ENCODE measurements at places on chromosomes 4 and X.

DNA sequence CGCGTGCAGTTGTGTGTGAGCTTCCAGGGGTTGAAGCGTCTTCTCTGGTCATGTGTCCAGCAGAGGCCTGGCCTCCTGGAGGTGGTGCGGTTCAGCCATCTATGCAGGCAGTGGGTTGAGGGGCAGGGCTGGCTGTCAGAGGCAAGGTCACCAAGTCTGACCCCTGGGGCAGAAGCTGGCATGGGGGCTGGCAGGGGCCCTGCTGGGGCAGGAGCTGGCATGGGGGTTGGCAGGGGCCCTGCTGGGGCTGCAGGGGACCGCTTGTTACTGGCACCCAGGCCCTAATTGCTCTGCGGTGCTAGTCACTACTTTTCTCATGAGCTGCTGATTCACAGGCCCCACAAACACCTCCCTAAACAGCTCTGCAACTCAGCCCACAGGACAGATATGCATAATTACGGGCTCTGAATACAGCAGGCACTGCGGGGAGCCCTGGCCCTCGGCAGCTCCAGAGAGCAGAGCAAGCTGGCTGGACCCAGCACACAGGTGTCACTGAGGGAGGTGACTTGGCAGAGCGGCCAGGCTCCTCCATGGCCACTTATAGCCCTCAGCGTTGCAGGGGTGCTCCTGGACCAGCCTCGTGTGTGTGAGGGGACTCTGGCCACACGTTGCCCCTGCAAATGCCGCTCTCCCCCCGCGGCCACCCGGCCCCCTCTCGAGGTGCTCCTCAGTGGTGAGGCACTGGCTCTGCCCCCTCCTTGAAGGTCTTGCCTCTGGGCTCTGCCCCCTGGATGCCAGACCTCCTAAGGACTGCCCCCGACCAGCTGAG, 32.7 kb downstream of the CPLX1 start:
- DNase-seq, result no peak

- no peak for DNase-seq
Measured at GRCh38 chr4:17510582-17510981, 1.3 kb downstream of the QDPR start.

DNA sequence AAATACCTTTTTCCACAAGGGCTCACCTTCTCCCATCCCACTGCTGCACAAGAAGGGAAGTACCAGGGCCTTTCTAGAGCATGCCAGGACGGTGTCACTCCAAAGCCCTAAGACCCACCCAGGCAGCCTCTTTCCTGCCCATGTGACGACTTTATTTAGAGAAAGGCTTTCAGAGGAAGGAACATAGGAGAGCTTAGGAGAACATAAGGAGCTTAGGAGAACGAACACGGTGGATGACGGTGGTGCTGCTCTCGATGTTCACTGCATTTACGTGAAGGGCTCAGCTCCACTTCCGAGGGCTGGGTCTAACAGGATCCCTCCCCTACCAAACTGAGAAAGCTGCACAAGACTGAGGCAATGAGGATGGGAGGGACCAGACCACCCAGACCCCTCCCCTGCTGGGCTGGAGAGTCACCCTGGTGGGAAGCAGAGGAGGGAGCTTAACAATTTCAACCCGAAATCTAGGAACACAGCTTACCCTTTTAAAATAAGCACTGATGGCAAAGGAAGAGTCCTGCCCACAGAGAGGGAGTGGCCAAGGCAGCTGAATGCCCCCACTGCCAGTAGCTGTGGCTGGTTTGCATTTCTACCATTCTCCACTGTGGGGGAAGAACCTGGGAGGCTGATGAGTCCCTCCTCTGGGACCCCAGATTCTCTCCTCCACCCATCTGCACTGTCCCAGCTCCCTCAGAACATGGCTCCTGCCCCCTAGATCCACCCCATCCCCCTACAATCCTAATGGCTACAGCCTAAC, 29.8 kb downstream of the ZFYVE28 start:
- DNase-seq, result no peak

- DNase-seq, result no peak
Measured at GRCh38 chrX:130295519-130296296, 27.0 kb upstream of the ZNF280C start.

- peak; percentile 56 for DNase-seq
Measured at GRCh38 chr4:74451214-74451661, 6.3 kb downstream of the AREG start.

- no peak for DNase-seq
Measured at GRCh38 chr4:142341268-142341667, 504.8 kb downstream of the INPP4B start.

DNA sequence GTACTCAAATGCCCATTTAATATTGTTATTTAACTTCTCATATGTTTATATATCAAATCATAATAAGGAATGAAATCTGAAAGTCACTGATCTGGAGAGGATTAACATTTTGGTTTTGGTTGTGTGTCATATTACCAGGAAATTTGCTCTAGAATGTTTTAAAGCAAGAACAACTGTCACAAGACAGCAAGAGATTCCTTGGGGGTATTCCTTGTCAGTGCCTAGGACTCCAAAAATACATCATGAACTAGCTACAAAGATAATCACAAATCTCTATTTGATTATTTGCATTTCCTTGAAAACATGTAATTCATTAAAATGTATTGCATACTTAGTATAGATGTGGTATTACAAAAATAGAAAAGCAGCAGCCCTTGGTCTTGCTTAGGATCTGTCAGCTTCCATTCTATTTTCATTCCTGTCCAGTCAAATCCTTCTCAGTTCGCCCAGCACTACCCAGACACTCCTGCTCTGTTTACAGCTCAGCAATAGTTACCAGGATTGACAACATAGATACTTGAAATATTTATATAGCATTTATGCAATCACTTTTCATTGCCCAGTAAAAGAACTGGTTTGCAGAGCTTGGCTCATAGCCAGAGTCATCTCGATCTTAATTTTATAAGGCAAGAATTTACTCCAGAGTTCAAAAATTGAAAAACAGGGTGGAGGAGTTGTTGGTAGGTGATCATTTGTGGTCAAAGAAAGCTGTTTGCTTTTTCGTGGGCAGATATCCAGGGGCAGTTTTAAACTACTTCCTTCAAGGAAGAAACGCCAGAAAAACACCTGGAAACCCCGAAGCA, 9.2 kb upstream of the BMP3 start:
- no peak for DNase-seq

DNA sequence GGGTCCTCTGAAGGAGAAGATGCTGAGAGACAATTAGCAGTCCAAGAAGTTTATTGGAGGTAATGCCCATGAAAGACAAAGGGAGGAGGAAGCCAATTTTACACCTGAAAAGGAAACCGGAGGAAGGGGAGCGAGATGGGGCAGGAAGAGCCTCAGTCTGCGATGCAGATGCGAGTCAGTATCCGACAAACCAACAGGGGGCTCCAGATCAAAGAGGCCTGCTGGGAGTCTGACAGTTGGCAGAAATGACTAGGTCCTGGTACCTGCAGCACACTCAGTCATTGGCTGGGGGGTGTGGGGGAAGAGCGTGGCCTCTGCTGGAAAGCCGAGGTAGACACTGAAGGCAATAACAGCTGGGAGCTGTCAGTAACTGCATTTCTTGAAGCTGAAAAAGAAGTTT, 231.1 kb upstream of the CENPE start:
- DNase-seq, result no peak

DNA sequence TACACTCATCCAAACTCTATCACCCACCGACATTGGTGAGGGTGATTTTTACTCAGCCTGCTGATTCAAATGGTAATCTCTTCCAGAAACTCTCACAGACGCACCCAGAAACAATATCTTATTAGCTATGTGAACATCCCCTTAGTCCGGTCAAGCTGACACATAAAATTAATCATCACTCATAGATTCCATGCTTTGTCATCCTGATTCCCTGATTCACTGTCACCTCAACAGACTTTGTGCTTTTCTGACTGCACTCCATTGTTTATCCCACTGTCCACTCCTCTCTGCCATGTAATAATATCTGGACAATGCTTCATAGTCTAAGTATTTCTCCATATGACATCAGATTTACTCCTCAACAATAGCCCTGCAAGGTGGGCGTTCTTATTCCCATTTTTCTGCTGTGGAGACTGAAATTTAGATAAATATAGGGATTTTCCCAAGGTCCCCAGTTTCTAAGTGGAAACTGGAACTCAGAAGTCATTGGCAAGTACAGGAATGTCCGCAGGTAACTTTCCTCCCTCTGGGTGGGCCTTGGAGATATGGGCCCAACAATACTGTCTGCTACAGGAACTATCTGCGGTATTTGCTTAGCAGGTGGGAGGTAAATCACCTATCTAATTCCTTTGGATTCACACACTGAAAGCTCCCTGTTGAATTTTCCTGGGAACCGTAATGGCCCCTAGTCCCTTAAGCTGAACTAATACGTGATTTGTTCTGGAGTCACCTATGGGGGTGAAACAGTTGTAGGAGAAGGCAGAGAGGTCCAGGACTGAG, 228.6 kb upstream of the BCOR start:
- no peak for DNase-seq

DNA sequence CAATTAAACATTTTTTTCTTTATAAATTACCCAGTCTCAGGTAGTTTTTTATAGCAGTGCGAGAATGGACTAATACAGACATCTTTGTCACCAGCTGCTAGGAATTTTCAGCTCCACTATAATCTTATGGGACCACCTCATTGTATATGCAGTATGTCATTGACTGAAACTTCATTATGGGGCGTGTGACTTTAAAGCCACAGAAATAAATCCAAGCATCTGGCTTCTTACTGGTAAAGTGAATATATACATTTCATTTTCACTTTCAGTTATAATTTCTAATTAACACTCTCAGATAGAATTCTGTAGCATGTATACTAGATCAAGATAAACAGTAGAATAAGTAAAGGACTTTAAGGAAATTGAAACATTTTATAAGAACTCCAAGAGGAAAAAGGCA, 21.9 kb downstream of the IL15 start:
- no peak for DNase-seq

GRCh38 chrX:36528661-36529060, 479.5 kb upstream of the FAM47C start:
- DNase-seq, result no peak

DNA sequence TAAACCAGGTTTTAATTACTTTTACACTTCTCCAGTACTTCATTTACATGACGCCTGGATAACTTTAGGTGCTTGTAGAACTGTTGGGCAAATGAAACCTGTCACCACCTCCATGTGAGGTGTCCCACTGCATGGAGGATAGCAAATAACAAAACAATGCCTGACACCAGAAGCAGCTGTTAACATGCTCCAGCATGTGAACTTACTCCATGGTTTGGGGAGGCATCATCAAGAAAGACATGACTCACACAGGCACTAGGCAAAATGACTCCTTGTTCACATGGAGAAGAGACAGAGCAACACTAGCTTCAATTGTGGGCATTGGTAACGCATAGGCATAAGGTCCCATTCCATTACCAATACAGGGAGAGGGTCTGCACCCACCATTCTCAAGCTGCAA, 198.1 kb upstream of the F9 start:
- no peak for DNase-seq

DNA sequence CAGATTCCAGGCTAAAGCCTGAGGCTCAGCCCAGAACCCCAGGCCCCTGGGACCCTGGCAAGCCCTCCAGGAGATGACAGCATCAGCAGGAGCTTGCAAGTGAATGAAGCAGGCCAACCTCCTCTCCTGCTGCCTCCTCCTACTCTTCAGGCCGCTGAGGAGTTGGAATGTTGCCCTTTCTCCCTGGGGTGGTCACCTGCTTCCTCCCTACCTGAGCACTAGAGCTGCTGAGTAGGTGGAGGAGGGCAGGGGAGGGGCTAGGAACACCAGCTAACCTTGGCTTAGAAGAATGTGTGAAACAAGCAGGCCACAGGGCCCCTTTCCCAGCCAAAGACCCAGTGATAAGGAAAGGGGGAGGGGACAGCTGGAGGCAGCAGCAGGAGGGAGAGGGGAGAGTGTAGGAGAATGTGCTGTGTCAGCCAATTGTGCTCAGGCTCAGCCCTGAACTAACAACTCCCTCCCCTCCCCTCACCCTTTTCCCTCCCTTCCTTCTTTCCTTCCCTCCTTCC, 58.0 kb downstream of the PJA1 start:
- no peak for DNase-seq

GRCh38 chr4:171714791-171715454, 98.3 kb upstream of the GALNTL6 start:
- DNase-seq, result no peak

- DNase-seq, result no peak
Measured at GRCh38 chr4:1172228-1172851, at the start of gene SPON2. Gene SPON2 (minus strand): TSS chr4:1172583.

- no peak for DNase-seq
Measured at GRCh38 chr4:53709693-53710092, 118.4 kb upstream of the LNX1 start.

DNA sequence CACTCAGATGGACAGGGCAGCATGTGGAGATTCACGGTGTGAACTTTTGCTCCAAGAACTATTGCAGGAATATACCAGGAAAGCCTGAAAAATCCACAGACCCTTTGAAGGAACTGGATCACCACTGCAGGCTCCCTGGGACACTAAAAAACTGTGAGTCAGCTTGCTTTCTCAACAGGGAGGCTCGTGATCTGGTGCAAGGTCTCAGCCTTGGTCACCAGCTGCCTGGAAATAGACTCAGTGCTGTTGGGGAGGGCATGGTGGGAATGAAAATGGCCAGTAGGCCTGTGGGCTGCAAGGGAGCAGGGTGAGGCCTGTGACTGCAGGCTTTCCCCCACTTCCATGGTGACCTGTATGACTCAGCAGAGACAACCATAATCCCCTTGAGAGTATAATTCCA, 426.4 kb upstream of the RPS6KA3 start:
- DNase-seq, result no peak

DNA sequence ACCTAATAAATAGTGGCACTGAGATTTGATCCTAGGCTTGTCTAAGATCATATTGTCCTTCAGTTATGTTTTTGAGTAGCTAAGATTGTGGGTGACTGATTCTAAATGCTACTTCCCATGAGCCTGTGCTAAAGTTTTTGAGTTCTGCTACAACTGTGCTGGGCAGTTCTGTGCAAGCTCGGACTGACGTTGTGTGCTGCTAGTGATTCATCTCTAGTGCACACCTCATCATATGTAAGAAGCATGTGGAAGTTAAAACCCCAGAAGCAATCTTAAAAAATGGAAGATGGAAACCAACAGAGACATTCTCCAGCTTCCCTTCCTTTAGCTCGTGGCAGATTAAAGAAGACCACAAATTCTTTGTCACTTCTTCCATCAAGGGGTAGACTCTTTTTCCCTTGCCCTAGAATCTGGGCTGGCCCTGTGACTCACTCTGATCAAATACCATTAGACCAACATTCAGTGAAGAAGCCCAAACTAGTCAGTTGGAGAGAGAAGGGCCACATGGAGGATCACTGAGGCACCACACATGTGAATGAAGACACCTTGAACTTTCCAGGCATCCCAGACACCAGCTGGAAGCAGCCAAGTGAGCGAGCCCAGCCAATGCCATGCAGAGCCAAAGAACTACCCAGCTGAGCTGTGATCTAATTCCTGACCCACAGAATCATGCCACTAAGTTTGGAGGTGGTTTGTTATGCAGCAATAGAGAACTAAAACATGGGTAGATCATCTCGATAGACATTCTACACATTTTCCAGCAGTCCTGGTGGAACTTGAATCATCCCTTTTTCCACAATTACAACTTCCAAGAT, 16.8 kb downstream of the ARHGAP6 start:
- no peak for DNase-seq

GRCh38 chrX:132090403-132091159, 37.2 kb downstream of the FRMD7 start:
- no peak for DNase-seq

- no peak for DNase-seq
Measured at GRCh38 chrX:123188081-123188480, 4.0 kb downstream of the GRIA3 start.
